AG04449 (cell line): ENCODE measurements at places on chromosomes 4 and X.

DNA sequence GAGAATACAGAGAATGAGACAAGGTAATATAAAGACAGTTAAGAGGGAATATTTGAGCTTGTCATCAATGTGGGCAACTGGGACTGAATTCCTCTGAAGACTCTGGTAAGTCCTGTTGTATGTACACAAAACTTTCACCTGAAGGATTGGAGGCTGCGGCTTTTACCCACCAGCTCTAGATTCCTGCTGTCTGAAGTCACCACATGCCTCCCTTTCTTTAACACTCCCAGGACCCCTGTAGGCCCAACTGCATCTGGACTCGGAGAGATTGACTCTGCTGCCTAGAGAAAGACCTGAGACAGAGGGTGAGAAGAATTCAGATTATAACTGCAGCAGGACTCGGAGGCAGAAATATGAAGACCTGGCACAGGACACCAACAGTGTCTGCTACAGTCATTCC lies 1048.0 kb downstream of the PDHA2 start:
- no peak for DNase-seq

DNA sequence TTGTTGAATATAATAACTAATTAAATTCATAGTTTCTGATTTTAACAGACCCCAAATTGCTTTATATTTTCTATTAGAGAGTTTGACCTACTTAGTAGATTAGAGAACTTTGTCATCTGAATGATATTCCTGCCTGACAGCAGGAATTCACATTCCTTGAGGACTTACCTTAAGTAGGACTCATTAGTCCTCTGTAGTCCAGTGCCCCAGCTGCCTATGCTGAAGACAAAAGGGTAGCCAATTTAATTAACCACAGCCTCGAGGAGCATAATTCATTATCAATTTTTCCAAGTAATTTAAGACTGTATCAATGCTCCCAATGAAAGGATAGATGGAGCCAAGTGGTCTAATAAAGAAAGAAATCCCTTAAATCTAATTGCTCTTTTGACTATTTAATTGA lies 1405.0 kb upstream of the IGFBP7 start:
- no peak for DNase-seq

- no peak for DNase-seq
These were observed 111.3 kb downstream of the MAML3 start for GRCh38 chr4:140042634-140043033.

DNA sequence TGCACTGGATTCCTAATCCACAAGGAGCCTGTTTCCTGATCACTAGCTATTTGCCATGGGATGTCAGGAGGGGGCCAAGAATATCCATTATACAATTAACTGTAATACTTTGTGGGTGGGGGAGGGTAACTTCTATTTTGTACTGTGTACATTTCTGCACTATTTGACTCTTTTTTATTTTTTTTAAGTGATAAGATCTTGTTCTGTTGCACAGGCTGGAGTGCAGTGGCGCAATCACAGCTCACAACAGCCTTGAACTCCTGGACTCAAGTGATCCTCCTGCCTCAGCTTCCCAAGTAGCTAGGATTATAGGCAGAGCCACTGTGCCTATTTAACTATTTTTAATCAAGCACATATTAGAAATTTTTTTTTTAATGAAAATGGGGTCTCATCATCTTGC lies 134.1 kb downstream of the ELOVL6 start:
- DNase-seq = no peak

- no peak for DNase-seq
These were observed 53.7 kb upstream of the NKX1-1 start for GRCh38 chr4:1459722-1460511.

DNA sequence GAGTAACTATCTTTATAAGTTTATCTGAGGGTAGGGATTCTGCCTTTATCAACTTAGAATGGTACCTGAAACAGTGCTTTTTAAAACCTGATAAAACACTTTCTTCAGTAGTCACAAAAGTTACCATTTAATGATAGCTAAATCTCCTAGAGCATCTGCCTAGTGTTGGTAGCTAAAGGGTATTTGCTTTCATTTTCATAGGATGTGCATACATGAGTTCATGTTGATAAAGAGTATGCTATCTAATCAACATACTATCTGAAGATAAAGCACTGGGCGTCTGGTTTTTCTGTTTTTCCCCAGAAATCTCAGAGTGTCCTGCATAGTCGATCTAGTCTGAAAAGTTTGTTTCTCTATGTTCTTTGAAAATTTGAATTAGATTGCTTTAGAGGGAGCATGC lies 75.1 kb downstream of the ADGRL3 start:
- DNase-seq = no peak

DNA sequence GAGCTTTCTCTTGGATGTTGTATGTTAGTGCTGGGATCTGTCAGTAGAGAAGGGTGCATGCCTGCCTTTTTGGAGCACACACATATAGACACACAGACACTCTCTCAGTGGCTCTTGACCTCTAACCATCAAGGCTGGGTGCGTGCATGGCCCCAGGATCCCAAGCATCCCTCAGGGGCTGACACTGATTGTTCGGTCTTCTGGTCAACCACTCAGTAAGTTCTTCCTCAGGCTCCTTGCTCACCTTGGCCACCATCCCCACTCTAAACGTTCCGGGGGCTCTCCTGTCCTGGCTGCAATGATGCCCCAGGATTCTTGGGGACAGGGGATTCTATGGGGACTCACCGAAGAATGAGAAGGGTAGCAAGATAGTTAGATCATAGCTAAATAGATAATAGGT lies 179.6 kb downstream of the SHOX start:
- no peak for DNase-seq

DNA sequence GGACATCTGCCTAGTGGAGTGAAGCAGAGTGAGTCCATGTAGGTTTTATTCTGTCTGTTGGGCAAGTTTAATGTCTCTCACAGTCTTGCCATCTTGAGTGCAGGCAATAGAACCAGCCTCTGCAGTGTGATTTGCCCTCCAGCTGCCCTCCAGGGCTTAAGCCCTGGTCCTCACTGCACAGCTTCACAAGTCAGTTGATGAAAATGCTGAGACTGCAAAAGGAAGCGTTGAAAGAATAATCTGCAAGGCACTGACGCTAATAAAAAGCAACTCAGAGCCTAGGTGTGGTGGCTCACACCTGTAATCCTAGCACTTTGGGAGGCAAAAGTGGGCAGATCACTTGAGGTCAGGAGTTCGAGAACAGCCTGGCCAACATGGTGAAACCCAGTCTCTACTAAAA lies 54.1 kb upstream of the PHOX2B start:
- no peak for DNase-seq

GRCh38 chr4:169707958-169708643 lies 49.6 kb downstream of the HPF1 start:
- no peak for DNase-seq

GRCh38 chr4:165450871-165451270 lies 72.1 kb downstream of the CPE start:
- no peak for DNase-seq

DNA sequence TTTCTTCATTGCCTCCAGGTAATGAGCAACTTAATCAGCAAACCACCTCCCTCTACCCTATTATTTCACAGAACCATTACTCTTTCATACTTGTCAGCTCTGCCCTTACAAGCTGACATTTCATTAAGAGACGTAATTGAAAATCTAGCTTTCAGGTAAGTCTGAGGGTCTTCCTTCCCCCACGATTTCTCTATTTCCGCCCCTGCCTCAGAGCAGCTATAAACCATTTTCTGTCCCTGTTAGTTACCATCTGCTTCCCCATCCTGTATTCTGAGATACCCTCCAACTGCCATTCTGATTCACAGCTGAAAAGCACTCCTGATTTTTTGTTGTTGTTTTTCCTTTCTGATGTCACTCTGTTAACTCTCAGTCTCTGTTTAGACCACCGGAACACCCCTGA lies 37.1 kb downstream of the SH3RF1 start:
- DNase-seq = no peak

DNA sequence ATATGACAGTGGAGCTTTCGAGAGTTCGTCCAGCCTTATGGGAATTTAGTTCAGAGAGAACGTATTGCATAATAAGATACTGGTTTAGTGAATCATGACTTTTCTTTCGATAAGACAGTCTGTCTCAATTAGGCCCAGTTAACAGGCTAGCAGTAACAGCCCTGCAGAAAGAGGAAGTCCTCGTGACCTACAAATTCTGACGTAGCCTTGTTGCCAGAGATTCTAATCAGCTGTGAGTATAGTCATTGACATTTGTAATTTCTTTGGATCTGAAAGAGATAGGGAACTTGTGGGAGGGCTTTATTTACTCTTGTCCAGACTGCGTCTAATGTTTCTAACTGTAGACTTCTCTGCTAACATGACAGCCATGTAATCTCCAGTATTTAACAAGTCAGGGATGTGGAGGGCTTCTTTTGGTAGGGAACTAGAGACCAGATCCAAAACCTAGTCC lies 15.8 kb downstream of the ART3 start:
- DNase-seq = peak; percentile 55

DNA sequence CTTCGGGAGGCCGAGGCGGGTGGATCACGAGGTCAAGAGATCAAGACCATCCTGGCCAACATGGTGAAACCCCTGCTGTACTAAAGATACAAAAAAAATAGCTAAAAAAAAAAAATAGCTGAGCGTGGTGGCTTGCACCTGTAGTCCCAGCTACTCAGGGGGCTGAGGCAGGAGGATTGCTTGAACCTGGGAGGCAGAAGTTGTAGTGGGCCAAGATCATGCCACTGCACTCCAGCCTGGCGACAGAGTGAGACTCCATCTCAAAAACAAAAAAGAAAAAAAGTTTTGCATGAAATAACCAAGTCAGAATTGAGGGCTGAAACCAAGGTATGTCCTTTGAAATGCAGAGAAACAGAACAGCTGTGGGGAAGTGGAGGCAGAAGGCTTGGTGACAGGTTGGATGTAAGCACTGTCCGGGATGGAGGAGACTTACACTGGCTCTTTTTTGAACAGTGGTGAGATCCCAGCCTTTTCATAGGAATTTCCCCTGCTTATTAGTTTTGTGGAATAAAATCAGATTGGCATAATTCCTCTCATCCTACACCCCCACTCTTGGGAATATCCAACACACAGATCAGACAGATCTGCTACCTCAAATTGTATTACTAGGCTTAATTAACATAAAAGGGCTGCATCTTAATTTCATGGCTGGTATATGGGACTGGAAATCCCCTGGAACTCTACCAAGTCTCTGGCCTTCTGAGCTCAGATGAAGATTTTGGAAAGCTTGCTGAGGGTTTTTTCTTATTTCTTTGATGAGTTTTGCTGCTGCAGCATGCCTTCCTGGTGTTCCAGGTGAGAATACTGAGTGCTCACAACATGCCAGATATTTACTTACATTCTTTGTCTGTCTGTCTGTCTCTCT lies 18.8 kb upstream of the C4orf36 start:
- DNase-seq = no peak

DNA sequence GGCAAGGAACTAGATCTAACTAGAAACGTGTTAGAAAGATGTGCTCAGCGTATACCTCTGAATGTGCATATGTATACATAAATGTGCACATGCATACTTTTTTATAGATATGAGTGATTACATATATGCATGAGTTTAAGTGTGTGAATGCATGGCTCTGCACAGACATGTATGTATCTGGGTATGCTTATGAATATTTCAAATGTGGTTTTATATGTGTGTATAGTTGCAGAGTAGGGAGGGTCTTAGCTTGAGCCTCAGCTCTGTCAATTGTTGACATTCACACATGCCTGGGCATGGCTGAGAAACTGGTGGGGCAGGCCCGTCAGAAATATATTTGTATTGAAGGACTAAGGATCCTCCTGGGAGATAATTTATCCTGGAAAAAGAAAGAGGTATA lies 31.1 kb downstream of the RAP2C start:
- no peak for DNase-seq

DNA sequence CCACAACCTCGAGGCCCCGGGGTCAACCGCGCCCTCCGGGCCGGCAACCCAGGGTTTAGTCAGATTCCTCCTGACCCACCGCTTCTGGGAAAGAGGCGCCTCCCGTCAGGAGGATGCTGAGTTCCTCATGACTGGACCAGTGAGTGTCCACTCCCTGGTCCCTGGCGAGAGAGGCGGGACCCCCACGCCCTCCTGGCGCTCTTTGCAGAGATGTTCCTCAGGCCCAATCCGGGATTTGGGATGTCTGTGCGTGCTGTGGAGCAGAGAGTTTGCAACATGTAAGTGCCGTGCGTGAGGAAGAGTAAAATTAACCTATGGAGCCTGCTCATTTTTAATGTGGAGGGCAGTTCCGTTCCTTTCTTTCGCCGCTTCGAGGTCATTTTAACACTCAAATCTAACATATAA lies 824 bp upstream of the UGDH start:
- DNase-seq = no peak

DNA sequence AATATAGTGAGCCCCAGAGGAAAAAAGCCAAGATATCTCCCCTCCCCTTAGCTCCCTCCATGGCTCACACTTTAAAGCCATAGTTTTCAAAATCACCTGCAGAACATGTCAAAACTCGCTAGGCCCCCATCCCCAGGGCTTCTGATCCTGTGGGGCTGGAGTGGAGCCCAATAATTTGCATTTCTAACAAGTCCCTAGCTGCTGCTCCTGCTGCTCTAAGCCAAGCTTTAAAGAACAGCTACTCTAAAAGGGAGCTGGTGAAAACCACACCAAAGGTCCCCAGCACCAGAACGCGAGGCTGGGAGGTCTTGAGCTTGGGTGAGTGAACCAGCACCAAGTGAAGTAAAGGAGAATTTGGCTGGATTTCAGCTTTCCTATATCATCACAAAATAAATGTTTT lies 237.1 kb downstream of the ZNF674 start:
- no peak for DNase-seq

DNA sequence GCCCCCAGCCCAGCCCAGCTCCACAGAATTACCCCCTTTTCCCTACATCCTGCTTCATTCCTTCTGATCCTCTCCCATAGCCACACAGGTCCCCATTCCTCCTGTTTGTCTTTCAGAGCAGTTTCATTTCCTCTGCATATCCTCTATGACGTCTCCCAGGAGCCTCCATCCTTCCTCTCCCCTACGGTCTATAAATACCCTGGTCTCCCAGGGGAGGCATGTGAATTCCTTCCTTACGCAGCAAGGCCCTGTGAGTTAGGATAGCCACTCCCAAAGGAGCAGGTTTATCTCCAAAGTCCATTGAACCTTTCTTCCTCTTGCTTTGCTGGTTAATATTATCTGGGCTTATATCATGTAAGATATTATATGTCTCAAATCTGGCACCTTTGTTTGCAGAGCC lies 8.4 kb upstream of the APLN start:
- DNase-seq = peak; percentile 12

DNA sequence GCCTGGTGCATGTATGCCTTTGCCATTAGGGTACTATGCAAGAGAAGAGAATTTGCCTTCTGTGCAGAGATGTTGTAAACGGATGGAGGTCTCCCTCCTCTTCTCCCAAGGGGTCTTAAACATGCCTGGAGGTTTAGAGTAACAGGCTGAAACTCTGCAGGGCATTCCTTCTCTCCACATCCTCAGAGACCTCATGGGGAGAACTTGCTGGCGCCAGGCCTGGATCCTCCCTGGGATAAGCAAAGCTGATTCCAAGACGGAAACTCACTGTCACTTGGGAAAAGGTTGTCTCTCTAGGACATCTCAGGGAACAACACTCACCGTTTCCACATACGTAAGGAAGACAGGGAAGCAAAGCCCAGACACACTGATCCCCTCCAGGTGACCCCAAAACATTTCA lies 76.9 kb upstream of the GPM6B start:
- no peak for DNase-seq

GRCh38 chr4:76931087-76931486 lies 18.5 kb upstream of the SEPTIN11 start:
- DNase-seq = no peak

- DNase-seq = no peak
These were observed 2.5 kb downstream of the OCIAD2 start for GRCh38 chr4:48904101-48904500.
